ENCODE measurements at places on chromosomes 2 and 18.

DNA sequence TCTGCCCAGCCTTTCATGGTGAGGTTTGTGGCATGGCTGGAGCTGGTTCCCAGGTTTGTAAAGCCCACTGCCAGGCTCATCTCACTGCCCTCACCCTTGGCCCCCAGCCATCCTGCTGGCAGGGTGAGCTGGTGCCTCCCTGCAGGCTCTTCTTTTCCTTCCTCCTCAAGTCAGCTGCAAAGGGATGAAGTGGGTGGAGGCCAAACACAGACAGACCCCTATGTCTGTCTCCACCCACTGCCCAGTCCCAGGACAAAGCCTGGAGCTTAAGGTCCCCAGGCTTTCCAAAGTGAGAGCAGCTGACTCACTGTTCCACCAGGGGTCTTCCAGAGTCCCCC is 92.0 kb downstream of the TNS1 start:
- no peak for DNase-seq

DNA sequence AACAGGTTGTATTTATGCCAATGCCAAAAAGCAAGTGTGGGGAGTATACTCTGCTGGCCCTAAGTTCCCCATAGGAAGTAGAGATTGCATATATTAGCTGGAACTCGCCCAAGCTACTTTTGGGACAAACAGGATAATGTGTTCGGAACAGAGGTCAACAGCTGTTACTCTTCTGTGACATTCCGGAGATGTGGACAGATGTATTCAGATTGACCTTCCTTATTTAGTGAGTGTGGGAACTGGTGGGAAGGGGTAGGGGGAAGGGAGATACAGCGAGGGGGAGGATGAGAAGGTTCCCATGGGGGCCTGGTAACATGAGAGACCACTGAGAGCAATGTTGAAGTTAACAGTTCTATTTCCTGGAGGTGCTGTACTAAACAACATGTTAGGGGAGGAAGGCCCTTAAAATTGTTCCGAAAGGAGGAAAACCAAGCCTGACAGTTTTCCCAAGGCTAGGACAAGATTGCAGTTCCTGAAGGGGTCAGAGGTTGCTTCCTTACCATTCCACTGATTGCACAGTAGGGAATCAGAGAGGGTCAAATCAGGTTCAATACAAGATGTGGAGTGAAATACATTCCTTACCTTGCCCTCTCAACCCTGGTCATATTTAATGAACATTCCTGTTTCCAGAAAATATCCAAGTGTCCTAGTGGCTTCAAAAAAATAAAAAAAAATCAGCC is 14.3 kb upstream of the CD28 start:
- DNase-seq: no peak

GRCh38 chr18:13460946-13461345 is 242.4 kb downstream of the LDLRAD4 start:
- no peak for DNase-seq

GRCh38 chr18:59516356-59517155 is 157.5 kb upstream of the LMAN1 start:
- DNase-seq: no peak

- no peak for DNase-seq
Observed at GRCh38 chr2:30325600-30326328, 94.4 kb downstream of the LBH start.

DNA sequence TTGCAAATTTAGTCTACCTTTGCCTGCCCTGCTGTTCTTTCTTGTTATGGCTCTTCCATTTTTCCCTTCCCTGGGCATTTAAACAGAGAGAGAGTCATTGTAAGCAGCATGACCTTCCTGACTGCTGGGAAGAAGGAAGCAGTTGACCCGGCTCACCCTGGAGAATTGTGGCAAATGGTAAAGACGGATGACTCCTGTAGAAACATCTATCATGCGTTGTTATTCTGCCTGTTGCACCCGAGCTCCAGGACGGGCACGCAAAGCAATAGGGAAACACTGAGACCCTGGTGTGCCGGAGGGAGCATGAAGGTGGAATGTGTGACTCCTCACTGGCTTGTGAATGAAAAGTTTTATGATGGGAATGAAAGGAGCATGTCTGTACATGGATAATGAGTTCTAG is 113.3 kb downstream of the OSBPL6 start:
- no peak for DNase-seq

DNA sequence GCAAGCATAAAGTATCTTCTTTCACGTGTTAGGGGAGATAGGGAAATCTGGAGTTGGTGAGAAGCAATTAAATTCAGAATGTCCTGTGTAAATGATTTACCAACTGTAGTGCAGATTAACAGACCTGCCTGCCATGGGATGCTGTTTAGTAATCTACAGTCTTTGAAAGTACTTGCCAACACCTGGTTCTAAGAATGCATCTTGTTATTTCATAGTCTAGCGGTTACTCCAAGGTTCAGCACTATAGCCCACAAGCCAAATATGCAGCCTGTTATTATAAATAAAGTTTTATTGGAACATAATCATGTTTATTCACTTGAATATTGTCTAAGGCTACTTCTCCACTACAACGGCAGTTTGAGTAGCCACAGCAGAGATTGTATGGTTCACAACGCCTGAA is 100.8 kb downstream of the OSBPL6 start:
- no peak for DNase-seq
